ENCODE measurements at places on chromosomes 3 and 15. TPM values are rescaled to one million over a fixed set of nuclear protein-coding genes. Genes with fewer than 3 reads are reported as not detected.

HIGD1A gene
- 74.5 TPM for total RNA-seq

PLD1 gene
- total RNA-seq, result 7.2 TPM

SCAMP2 gene
- 66.7 TPM for total RNA-seq

EIF2A gene
- 76.2 TPM for total RNA-seq

ATP13A5 gene
- total RNA-seq, result not detected

CSTA gene
- total RNA-seq, result 0.95 TPM

FANCD2 gene
- total RNA-seq, result 18.6 TPM

ACKR2 gene
- total RNA-seq, result 0.07 TPM

IGDCC3 gene
- total RNA-seq, result 0.09 TPM

ISL2 gene
- 5.1 TPM for total RNA-seq

ZBED2 gene
- 0.36 TPM for total RNA-seq

CCR8 gene
- not detected for total RNA-seq

ALDH1L1 gene
- 0.64 TPM for total RNA-seq

CYP1A2 gene
- not detected for total RNA-seq

ZWILCH gene
- 37.8 TPM for total RNA-seq

Data from A549 treated with CpdA at 1 μM for 4 hours (cell line).